ENCODE measurements at places on chromosomes 4 and X.

DNA sequence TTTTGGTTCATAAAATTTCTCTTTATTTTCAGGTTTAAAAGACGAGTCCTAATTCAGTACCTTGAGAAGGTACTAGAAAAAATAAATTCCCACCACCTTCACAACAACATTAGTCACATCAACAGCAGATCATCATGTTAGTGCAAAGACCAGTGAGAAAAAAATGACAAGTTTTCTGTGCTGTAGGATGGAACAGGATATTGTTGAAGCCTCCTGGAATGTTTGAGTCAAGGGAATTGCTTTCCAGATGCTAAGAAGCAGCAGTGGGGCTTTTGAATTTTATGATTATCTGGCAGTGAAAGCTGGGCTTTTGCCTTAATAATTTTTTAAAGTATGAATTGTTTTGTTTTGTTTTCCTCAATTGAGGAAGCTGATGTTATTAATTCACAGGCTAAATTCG lies 61.0 kb downstream of the INTS6L start:
- DNase-seq, result no peak

DNA sequence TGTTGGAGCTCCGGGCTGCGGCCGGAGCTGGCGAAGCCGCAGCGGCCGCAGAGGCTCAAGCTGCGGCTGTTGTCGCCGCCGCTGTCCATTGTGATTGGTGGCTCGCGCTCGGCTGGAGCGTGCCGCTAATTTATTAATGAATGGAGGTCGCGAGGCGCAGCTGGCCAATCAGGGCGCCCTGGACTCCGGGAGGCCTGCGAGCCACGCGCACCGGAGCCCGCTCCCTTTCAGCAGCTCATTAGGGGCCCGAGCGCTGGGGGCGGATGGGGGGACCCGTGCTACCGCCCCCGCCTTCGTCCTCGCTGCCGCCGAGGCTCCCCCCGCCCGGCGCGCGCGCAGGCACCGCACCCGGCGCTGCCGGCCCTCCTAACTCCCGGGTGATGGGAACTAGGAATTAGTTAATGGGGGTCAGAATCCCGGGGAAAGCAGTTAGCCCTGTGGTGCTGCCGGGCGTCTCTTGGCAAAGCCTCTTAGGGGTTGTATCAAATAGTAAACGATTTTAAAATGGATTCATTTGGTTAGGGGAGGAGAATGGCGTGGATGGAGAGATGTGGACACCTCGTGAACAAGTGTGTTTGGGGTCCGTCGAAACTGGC lies 589 bp upstream of the NEUROG2 start:
- DNase-seq, result no peak

DNA sequence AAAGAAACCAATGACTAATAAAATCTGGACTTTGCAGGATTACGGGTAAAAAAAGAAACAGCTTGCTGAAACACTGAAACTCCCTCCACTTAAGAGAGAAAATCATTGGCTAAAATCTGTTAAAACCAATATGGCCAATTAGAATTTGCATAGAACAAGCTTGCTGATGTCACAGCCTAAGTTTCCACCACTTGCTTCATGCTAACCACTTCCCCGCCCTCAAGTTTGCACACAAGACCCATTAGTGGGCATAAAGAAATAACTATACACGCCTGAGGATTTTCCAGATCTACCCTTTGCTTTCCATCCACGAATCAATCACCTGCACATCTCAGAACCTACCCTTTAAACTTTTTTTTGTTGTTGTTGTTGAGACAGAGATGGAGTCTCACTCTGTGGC lies 42.7 kb upstream of the PHEX start:
- no peak for DNase-seq

- DNase-seq, result peak; percentile 43
These were observed 139.7 kb downstream of the PACRGL start for GRCh38 chr4:20839957-20840356.

Measured in AG08395 (cell line).